ENCODE measurements at places on chromosomes 3 and 15.

- DNase-seq, result no peak
These were observed 13.8 kb downstream of the SLC41A3 start for GRCh38 chr3:126070146-126070545.

GRCh38 chr3:15541371-15541770, 19.9 kb upstream of the COLQ start:
- DNase-seq, result no peak

- DNase-seq, result no peak
These were observed 2.9 kb downstream of the MBNL1 start for GRCh38 chr3:152271501-152272236.

- DNase-seq, result no peak
These were observed 309.9 kb upstream of the THBS1 start for GRCh38 chr15:39270934-39271333.

GRCh38 chr15:89613031-89613430, 37.8 kb downstream of the TICRR start:
- DNase-seq, result no peak

- DNase-seq, result no peak
These were observed 163.6 kb upstream of the COL8A1 start for GRCh38 chr3:99474776-99475175.

GRCh38 chr3:32276279-32276841, 37.9 kb downstream of the CMTM8 start:
- peak; percentile 67 for DNase-seq

GRCh38 chr3:193489949-193490348, 64.7 kb downstream of the ATP13A4 start:
- no peak for DNase-seq

DNA sequence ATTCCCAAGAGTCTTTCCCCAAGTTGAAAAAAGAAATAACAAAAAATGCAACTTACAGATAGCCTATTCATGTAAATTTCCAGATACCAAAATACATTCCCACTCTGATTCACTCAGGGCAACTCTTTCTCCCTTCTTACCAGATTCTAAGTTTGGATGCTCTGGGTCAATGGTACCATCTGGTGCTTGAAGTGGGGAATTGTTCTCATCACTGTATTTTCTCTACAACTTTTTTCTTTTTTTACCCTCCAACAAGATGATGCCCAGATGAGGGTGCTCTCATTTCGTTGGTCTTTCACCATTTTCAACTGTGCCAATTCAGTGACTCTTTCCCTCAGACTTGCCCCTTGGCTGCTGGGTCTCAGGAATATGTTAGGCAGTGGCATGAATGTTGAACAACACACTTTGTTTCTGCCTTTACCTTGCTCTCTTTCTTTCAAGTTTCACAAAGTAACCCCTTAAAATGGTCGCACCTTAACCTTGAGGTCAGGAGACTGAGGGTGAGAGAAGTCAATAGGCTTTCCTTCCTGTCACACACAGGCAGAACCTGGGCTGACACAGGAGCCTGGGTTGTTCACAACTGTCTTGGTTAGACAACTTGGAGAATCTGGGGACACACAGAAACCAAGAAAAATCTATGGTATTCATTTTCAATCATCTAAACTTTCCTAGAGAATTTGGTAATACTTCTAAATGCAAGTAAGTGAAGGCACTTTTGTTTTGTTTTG, 330.7 kb upstream of the SLCO3A1 start:
- no peak for DNase-seq

GRCh38 chr3:129585949-129586657, 20.4 kb downstream of the PLXND1 start:
- no peak for DNase-seq

GRCh38 chr3:64501298-64501906, 186.4 kb downstream of the ADAMTS9 start:
- peak; percentile 97 for DNase-seq

GRCh38 chr3:135169651-135170050, 374.6 kb downstream of the EPHB1 start:
- DNase-seq, result no peak

GRCh38 chr3:136783708-136784191, 31.6 kb upstream of the STAG1 start:
- DNase-seq, result no peak

- DNase-seq, result peak; percentile 39
These were observed 13.4 kb upstream of the SCN10A start for GRCh38 chr3:38829404-38829803.

GRCh38 chr3:24682141-24682547, 187.5 kb upstream of the THRB start:
- no peak for DNase-seq

DNA sequence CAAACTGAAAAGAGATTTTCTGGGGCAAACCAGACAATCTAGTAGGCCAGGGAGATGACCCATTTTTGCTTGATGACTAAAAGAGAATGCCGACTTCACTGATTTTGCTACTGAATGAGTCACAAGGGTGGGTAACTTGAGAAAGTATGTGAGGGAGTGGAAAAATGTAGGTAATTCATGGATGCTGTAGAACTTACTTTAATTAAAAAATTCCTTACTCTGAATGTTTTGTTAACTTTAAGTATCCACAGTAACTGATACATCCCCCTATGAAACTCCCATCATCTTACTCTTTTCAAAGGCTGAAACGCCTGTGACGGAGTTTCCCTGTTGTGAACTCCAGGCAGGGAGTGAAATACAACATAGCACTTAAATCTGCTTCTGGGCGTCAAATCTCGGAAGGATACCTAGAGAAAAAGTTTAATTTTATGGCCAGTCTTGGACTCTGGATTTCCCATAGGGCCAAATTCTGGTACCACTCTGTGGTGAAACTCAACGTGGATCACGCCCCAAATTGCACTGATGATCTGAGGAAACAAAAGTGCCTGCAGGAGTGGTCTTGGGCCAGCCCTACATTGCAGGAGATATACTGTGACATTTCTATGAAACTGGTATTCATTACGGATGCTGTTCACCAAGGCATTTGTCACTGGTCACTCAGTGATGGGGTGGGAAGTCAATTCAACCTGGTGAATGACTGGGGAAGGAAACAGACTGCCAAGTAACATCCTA, 24.0 kb downstream of the GOLIM4 start:
- DNase-seq, result no peak

- no peak for DNase-seq
These were observed 200.3 kb upstream of the IL12A start for GRCh38 chr3:159788291-159788690.

GRCh38 chr15:43985976-43986680, 159.3 kb downstream of the WDR76 start:
- DNase-seq, result no peak

DNA sequence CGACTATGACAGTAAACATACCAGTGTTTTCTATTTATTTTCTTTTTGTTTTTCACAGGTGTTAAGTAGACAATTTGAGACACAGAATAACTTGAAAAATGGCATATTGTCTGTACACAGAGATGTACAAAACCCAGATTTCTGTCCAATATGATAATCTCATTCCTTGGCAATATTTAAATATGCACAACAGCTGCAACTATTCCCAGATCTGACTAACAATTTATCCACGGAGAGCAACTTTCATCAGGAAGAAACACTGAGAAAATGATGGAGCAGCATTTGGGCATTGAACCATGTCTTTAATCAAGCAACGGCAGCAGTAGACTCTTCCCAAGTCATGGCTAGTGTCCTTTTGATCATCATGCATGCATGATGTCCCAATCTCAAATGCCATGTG, 452.6 kb downstream of the ZPLD1 start:
- DNase-seq, result no peak

- no peak for DNase-seq
These were observed 3.5 kb downstream of the TBL1XR1 start for GRCh38 chr3:177193688-177194268.

DNA sequence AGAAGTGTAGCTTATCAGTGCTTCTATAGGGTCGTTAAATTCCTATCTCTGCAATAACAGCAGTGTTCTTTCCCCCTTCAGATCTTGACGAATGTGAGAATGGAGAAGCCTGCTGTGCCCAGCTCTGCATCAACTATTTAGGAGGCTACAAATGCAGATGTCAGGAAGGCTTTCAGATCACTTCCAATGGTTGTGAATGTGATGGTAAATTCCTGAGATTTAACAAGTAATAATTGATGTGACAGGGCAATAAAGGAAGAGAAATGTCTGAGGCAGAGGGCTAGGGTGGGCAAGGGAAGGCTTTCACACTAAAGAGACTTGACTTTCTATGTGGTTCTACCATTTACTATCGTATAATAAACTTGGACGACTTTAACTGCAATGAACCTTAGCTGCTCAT, 711.7 kb upstream of the GOLIM4 start:
- no peak for DNase-seq

- DNase-seq, result no peak
These were observed 7.2 kb downstream of the LRIG1 start for GRCh38 chr3:66493458-66494099.

- DNase-seq, result no peak
These were observed 36.9 kb upstream of the SNRK start for GRCh38 chr3:43249405-43249804.

- no peak for DNase-seq
These were observed 7.7 kb downstream of the GALNT15 start for GRCh38 chr3:16182183-16182582.

DNA sequence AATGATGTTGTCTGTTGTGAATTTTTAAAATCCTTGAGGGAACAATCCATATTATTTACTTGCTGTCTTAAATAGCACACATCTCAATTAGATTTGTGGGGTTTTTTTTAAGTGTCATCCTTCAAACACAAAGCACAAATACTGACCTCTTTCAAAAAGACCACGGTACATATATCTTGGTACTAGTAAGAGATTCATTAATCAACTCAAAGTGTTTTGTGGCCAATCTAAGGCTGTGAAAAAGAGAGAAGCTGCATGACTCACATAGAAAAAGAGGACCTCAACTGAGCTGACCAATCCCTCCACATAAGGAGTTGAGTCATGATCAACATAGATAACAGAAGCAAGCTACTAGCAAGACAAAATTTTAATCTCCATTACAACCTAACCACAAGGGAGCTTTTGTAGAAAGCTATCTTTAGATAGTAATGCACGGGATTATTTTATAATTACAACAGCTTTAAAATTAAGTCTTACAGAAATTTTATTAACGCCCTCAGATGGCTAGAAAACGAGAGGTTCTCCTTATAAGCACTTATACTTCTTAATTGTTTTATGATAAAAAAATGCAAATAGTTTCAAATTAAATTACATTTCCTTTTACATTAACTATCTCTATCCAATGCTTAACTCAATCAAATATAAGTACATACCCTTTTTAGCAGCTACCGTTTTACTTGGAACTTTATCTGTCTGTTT, 60.5 kb downstream of the TOP2B start:
- DNase-seq, result no peak

DNA sequence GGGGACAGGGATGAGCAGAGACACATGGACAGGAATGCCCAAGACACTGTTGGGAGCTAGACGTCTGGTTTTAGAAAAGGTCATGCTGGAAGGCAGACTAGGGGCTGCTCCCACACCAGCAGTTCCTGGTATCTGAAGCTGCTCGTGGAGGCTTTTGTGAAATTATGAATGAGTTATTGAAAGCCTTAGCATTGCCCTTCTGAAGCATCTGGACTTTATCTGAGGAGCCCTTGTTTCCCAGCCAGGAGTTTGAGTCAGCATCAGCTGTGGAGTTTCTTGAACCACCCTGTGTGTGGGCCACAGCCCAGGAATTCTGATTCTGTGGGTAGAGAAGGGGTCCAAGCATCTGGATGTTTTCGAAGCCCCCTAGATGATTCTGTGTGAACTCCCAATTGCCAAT, 258.7 kb downstream of the SLCO3A1 start:
- no peak for DNase-seq

- no peak for DNase-seq
These were observed 942.5 kb downstream of the ROBO1 start for GRCh38 chr3:78825118-78825857.

- DNase-seq, result no peak
These were observed 44.8 kb upstream of the NTRK3 start for GRCh38 chr15:88301311-88301710.

GRCh38 chr3:150216866-150217600, 191.1 kb upstream of the TSC22D2 start:
- DNase-seq, result no peak

DNA sequence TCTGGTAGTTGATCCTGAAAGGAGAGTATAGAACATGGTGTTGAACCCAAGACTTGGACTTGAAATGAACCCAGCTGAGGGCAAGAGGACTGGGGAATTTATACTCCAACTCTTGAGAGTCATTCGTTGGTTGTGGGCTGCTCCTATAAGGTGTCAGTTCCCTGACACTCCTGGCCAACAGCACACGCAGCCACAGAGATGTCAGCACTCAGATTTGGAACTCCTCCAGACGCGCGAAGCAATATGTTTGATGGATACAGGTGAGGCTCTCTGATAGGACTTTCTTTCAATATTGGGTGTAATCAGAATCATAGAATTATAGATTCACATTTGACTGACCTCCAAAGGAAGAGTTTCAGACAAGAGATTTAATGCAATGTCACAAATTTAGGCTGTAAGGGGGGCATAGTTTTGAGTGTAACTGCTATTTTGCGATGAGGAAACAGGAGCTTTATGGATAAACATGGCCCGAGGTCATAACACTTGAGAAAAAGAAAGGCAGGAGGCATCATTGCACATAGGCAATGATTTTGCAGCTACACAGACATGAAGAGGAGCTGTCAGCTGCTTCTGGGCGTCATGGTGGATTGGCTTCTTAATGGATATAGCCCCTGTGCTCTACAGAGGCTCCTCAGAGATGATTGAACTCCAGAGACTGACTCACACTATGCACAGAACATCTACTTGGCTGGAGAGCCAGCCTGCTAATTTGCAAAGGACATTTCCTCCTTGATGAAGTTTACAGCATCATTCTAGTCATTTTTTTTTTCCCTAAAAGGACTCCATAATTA, 569.2 kb upstream of the RGMA start:
- no peak for DNase-seq

- DNase-seq, result no peak
These were observed 5.3 kb downstream of the TM4SF4 start for GRCh38 chr3:149479621-149480325.

GRCh38 chr3:12970684-12971083, 102.5 kb downstream of the IQSEC1 start:
- no peak for DNase-seq

DNA sequence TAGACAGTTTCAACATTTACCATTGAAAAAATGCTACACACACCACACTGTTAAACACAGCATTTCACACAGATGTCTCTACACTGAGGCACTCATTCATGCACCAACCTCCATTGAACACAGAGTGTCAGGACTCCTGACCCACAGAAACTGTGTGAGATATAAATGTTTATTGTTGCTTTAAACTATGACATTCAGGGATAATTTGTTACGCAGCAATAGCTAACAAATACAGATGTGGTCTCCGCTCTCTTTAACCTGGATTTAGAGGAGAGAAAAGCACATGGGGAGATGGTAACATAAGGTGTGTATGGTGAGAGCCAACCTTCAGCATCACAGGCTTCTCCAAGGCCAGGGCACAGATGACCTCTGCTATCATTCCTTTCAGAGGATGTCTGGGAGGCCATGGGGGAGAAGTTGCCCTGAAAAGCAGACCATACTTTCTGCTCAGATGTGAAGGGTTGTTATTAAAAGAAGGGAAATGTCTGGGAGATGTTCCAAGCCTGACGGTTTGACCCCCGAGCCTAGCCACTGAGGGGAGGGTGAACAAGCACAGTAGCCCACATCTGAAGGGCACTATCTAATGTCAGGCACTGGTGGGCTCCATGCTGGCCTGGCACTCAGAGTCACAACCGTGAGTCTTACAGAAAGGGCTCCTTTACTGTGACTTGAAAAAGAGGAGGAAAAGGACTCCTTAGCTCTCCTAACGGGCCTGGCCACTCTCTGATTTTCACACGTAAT, 284.5 kb upstream of the TLE3 start:
- no peak for DNase-seq

- DNase-seq, result no peak
These were observed 9.2 kb downstream of the UBA5 start for GRCh38 chr3:132669256-132669777.

GRCh38 chr3:122403489-122403888, 12.4 kb downstream of the WDR5B start:
- DNase-seq, result no peak

All from HepG2 (cell line).